ENCODE measurements at places on chromosomes 13 and 19. TPM values are rescaled to one million over a fixed set of nuclear protein-coding genes. Genes with fewer than 3 reads are reported as not detected.

GRCh38 chr13:36072152-36072935 lies 58.8 kb downstream of the DCLK1 start:
- peaks cover 6% of the 10 kb centered on the region for H3K36me3 ChIP-seq
- H3K4me1 ChIP-seq: peaks cover 4% of the 10 kb centered on the region
- H3K4me3 ChIP-seq: no peak overlapping the region
- peaks cover 7% of the 10 kb centered on the region for H3K27me3 ChIP-seq
- no peak for DNase-seq

- no peaks in the 10 kb centered on the region for H3K4me1 ChIP-seq
- no peaks in the 10 kb centered on the region for H3K27me3 ChIP-seq
- H3K4me3 ChIP-seq: no peak overlapping the region
- H3K27ac ChIP-seq: no peak overlapping the region
- H3K36me3 ChIP-seq: no peaks in the 10 kb centered on the region
Measured at GRCh38 chr13:73505376-73505890, 446.6 kb downstream of the KLF5 start.

DNA sequence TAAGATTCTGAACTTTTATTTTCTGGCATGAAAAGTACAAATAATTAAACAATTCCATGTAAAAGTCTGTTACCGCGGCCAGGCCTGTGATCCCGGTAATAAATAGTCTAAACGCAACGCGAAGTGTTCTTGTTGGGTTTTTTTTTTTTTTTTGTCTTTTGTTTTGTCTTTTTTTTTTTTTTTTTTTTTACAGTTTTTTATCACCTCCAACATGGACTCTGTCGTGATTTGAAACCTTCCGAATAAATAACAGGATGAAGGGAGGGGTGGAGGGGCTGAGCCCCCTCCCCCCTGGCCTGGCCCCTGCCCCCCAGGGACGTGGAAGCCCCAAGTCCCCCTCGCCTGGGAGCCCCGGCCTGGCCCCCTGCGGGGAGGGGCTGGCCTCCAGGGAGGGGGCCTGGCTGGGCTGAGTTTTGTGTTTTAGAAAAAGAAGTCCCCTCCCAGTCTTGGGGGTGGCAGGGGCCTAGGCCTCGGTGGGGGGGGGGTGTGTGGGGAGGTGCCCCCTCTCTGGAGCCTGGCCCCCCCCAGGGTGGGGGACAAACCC lies 16.0 kb downstream of the PRKCSH start:
- no peak overlapping the region for H3K27ac ChIP-seq
- H3K4me1 ChIP-seq: peaks cover 12% of the 10 kb centered on the region
- no peaks in the 10 kb centered on the region for H3K36me3 ChIP-seq
- H3K4me3 ChIP-seq: no peak overlapping the region

- peak overlapping the region; percentile 28 for H3K27ac ChIP-seq
- H3K36me3 ChIP-seq: peaks cover 42% of the 10 kb centered on the region
- peaks cover 55% of the 10 kb centered on the region for H3K4me1 ChIP-seq
- peak overlapping the region; percentile 38 for H3K4me3 ChIP-seq
- no peaks in the 10 kb centered on the region for H3K27me3 ChIP-seq
Measured at GRCh38 chr19:47155148-47155547, 24.5 kb downstream of the SAE1 start.

Gene KLK2
- 0.43 TPM for total RNA-seq

DNA sequence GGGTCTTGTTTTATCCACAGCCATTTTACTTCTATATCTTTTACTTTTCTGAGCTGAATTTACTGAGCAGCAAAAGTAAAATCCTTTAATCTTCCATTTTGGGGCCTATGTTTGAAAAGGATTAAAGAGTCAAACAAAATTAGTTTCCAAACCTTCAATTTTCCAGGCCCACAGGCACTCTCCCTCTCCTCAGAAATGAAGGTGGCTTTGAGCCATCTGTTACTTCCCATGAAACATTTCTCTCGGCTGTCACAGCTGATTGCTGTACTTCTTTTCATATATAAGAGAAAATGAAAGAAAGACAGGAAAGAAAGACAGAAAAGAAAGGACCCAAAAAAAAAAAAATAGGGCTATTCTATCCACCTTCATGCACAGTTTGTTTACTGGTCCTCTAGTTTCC lies 194.9 kb downstream of the LACC1 start:
- H3K4me3 ChIP-seq: no peak overlapping the region
- H3K4me1 ChIP-seq: no peaks in the 10 kb centered on the region
- H3K36me3 ChIP-seq: peaks cover 1% of the 10 kb centered on the region
- no peak overlapping the region for H3K27ac ChIP-seq
- DNase-seq: no peak

- no peaks in the 10 kb centered on the region for H3K27me3 ChIP-seq
- no peak overlapping the region for H3K4me3 ChIP-seq
- no peak for DNase-seq
- no peak overlapping the region for H3K27ac ChIP-seq
Measured at GRCh38 chr13:112828082-112828699, 138.4 kb downstream of the ATP11A start.
